ENCODE measurements at places on chromosomes 12 and 14. TPM values are rescaled to one million over a fixed set of nuclear protein-coding genes. Genes with fewer than 3 reads are reported as not detected.

Gene MYO1H
- not detected for total RNA-seq

Gene NKX2-8
- not detected for total RNA-seq

Gene INSM2
- not detected for total RNA-seq

Gene SNRNP35
- 18.9 TPM for total RNA-seq

Gene GCN1
- total RNA-seq = 32.1 TPM

DNA sequence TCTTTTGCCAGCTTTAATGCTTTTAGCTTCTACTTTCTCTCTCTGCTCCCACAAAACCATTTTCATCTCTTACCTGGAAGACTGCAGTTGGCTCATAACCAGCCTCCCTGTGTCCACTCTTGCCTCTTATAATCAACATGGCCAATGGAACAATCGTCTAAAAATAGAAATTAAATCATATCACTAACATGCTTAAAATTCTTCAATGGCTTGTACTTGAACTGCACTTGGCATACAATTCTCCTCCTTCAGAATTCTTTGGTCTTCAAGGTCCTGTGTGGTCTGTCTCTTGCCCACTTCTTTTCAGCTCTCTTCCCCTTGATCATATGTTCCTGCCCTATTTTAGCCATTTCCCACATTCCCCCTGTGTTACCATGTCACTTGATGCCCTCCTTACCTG, 342.2 kb downstream of the ATP23 start:
- peaks cover 6% of the 10 kb centered on the region for H3K4me1 ChIP-seq
- H3K4me3 ChIP-seq = no peak overlapping the region
- DNase-seq = no peak
- no peaks in the 10 kb centered on the region for H3K36me3 ChIP-seq
- no peaks in the 10 kb centered on the region for H3K27me3 ChIP-seq
- peak overlapping the region; percentile 65 for H3K27ac ChIP-seq

GRCh38 chr12:115093261-115093660, 409.3 kb upstream of the TBX3 start:
- DNase-seq = no peak
- H3K27ac ChIP-seq = no peak overlapping the region
- H3K4me3 ChIP-seq = no peak overlapping the region

DNA sequence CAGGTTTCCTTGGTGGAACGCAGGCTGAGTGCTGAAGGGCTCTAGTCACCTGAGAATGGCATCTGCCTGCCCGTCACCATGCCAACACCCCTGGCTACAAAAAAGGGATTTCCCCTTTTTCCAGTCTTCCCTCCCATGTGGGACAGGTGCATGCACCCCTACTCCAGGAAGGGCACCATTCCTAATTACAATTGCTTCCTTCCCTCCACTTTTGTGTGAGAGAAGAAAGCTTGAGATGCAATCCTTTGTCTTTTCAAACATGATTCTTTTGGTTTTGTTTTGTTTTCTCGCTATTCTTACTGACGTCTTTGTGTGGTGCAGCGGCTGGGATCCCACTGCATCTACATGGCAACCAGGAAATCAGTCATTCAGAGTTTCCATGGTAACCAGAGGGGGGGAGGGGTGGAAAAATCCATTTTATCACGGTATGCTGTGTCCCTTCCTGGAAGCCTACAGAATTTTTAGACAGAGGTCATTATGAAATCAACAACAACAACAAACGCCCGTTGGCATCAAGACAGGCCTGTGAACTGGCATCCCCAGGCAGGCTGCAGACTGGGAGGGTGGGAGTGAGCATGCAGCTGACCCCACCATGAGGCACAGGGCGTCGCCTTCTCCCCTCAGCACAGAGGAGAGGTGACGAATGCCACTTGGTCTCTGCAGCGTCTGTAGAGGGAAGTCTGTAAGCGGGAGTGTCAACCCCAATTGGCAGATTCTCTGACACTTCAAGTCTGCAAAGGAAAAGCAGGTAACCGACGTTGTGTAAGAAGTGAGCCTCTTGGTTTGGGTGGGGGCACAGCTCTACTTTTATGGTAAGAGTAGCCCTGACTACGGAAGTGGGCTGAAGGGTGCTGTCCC, 13.6 kb upstream of the GNG2 start:
- no peaks in the 10 kb centered on the region for H3K36me3 ChIP-seq
- no peaks in the 10 kb centered on the region for H3K4me1 ChIP-seq
- peak; percentile 61 for DNase-seq
- peak overlapping the region; percentile 40 for H3K4me3 ChIP-seq

GRCh38 chr12:52964556-52965336, 15.8 kb downstream of the KRT18 start:
- H3K36me3 ChIP-seq = no peaks in the 10 kb centered on the region
- no peak for DNase-seq
- H3K27me3 ChIP-seq = no peaks in the 10 kb centered on the region
- H3K4me1 ChIP-seq = peaks cover 13% of the 10 kb centered on the region
- no peak overlapping the region for H3K27ac ChIP-seq
- H3K4me3 ChIP-seq = peak overlapping the region; percentile 45

DNA sequence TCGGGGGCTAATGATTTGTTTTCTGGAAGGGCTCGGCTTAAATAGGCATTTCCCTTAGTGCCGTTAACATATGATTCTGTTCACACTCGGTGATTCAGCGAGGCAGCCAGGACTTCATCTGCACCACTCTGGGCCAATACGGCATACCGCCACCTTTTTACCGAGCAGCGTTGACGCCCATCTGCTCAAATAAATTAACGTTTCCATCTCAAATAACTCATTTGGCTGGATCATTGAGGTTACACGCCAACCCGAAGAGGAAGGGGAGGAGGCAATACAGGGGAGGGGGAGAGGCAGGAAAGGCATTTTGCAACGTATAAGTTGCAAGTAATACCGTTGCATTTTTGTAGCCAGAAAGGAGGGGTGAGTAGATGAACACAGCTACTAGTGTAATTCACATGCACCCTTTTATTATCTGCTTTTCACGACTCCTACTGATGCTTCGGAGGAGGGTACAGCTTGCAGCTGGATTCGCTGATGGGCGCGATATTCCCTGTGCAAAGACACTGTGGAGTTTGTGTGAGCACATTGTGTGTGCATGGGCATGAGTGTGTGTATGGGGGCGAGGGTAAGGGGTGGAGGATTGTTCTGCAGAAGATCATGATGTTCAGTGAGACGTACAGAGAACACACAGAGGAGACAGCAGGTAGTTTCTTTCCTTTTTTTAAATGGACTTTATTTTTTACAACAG, 45.9 kb downstream of the MAP1LC3B2 start:
- H3K27me3 ChIP-seq = no peaks in the 10 kb centered on the region
- peaks cover 29% of the 10 kb centered on the region for H3K4me1 ChIP-seq
- no peak for DNase-seq
- H3K27ac ChIP-seq = no peak overlapping the region
- no peaks in the 10 kb centered on the region for H3K36me3 ChIP-seq

GRCh38 chr14:69650948-69651369, 39.6 kb downstream of the SUSD6 start:
- H3K27ac ChIP-seq = peak overlapping the region; percentile 80
- no peak overlapping the region for H3K4me3 ChIP-seq
- DNase-seq = no peak
- no peaks in the 10 kb centered on the region for H3K27me3 ChIP-seq
- no peaks in the 10 kb centered on the region for H3K36me3 ChIP-seq
